ENCODE measurements at places on chromosomes 11 and 22.

GRCh38 chr22:25892678-25893077, 150.7 kb downstream of the MYO18B start:
- DNase-seq, result no peak

DNA sequence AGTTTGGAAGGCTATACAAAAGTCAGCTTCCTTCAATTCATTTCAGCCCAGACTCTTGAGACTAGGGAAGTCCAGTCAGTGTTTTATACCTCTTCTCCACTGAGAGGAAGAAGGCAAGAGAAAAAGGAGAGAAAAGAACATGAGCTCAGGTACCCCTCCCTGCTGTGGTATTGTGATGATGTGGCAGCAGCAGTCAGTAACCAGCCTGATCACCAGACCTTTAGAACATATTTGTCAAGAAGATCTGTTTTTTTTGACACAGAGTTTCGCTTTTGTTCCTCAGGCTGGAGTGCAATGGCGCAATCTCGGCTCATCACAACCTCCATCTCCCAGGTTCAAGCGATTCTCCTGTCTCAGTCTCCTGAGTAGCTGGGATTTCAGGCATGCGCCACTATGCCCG, 21.2 kb upstream of the RPS13 start:
- no peak for DNase-seq

DNA sequence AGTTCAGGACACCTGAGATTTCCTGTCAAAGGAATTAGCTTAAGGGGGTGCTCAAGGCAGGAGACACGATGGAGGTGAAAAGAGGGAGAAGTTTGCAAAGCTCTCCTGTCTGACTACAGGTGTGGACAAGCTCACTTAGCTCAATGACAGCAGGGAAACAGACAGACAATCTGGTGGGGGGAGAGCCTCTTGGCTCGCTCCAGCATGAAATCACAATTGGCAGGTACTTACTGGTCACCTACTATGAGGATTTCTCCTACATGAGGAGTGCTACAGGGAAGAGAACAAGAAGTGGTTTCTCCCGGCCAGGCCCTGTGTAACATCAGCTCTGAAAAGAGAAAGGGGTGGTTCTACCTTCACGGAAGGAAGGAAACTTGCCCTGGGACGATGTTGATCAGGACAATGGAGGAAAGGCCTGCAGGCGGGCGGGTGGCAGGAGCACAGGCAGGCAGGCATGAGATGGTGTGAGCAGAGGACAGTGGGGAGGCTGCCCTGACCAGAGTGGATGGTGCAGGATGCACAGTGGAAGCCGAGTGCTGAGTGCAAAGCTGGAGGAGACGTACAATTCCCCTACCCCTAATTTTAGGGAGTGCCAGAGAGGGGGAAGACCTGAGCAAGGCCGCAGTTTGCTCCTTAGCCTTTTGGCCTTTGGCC, 57.9 kb upstream of the CRTAM start:
- no peak for DNase-seq

GRCh38 chr11:116948391-116948790, 111.0 kb upstream of the APOA1 start:
- DNase-seq, result no peak
